ENCODE measurements at places on chromosomes 4 and X.

DNA sequence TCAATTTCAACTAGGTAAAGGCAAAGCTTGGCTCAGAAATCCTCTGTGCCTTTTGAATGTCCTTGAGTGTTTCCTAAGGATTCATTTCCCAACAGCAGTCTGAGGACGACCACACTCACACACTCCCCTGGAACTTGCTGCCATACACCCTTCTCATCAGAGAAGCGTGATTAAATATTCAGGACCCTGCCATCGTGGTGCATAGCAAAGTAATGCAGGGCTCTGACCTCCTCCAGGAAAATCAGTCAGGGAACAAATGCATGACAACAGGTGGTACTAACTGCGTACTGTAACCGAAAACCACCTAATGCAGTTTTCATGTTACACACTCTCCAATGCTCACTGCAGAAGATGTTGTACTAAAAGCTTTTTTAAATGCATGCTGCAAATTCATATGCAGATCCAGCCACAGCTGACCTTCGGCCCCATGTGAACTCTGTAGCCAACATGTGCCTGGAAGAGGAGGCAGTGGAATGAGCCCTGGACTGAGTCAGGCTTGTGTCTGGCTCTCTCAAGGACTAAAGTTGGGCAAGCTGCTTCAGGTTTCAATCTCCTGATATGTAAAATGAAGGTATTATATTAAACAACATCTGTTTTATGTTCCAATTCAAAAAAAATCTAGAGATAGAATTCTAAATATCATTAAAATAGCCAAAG lies 238.3 kb downstream of the KCNIP4 start:
- DNase-seq = no peak

GRCh38 chr4:188432328-188432727 lies 293.1 kb downstream of the TRIML1 start:
- no peak for DNase-seq

- DNase-seq = no peak
These were observed 110.5 kb downstream of the AR start for GRCh38 chrX:67654301-67654700.

DNA sequence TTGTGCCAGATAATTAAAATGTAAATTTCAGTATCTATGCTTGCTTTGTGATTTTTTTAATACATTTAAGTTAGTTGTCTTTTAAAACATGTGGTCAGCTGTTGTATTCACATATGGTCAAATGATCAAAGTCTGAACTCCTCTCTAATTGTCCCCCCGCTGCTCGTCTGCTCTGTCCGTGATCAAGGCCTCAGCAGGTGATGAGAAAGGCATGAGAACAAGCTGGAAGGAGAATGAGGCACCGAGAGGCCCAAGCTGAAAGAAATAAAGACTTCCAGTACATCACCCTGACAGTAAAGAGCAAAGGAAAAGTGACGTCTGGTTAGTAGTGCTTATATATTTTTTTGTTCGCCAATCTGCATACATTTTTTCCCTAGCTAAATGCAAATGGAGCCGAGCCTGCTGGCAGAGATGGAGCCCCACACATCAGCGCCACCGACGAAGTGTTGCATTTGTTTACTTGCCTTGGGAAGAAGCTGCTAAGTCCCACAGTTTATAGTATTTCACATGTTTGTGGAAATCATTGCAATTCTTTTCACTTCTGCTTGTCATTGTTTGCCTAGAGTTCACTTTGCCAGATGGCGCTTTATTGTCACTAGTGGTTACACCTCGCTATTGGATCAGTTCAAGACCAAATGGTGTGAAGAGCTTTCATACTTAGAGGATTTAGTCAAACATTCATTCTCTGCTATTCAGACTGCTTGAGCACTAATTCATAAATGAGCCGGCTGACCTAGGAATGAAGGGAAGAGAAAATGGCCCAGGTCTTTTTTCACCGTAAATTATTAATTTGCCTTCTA lies 181.5 kb downstream of the ZIC3 start:
- DNase-seq = no peak

DNA sequence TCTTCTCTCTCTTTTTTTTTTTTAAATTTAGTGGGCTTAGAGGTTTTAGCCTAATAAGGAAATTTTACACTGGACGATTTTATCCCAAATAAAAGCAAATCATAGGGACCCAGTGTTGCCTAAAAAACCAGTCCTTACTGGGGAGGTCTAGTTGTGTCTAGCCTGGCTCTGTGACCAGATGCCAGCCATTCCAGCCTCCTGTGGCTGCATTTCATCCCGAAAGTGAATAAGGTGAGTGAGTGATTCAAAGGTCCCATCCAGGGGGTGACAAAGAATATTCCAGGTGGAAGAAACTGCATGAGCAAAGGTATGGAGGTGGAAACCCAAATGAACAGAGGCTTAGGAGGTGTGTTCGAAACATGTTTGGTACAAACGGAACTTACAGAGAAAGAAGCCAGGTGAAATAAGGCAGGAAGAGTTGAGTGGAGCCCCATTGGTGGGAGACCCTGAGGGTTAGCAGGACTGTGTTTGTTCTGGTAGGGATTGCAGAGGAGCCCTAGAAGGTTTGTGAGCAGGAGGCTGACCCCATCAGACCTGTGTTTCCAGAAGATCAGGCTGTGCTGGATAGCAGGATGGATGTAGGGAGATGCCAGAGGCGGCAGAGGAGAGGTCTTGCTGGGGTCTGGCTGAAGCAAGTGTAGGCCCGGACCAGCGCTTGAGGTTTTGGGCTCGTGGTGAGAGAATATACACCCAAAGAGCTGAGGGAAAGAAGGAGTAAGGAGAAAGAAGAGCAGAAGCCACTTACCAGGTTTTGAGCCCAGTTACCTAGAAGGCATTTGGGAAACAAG lies 31.6 kb downstream of the PTTG2 start:
- DNase-seq = no peak

DNA sequence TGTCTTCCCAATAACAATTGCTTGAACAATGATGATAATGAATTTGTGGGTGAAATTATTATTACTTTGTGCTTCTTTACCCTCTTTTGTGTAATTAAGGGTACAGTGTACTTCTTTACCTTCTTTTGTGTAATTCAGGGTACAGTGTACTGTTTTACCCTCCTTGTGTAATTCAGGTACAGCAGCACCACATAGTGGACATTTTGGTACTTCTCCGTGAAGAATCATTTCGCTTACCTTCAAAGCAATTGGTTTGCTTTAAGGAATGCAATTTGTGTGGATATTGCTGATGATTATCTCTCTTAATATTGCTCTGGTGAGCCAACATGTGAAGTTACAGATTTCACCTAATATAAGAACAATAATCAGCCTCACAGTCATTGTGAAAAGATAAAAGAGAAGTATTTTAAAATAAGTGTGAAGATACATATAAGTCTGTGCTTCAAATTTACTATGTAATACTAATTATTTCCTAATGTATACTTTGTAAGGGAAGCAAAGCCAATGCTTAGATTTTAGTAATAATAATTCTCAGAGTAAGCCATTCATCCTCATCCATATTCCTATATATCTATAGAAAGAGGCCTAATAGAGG lies 27.2 kb upstream of the SEC24B start:
- DNase-seq = peak; percentile 60

DNA sequence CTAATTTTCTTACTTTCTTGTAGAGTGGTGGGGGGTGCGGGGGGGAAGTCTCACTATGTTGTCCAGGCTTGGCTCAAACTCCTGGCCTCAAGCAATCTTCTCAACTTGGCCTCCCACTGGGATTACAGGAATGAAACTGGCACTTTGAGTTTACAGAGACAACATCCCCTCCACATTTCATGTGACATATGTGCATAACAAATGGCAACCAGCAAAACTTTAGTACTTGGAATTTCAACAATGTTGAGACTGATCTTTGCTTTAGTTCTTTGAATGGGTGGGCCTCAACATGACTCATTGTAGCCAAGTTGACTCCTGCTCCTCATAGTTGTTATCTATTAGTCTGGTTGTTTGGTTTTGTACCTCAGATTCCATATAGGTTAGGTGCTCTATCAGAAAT lies 11.4 kb upstream of the FMR1 start:
- no peak for DNase-seq

- peak; percentile 30 for DNase-seq
These were observed 16.5 kb upstream of the RHOH start for GRCh38 chr4:40180356-40180755.
